ENCODE measurements at places on chromosomes 4 and X. TPM values are rescaled to one million over a fixed set of nuclear protein-coding genes. Genes with fewer than 3 reads are reported as not detected.

DNA sequence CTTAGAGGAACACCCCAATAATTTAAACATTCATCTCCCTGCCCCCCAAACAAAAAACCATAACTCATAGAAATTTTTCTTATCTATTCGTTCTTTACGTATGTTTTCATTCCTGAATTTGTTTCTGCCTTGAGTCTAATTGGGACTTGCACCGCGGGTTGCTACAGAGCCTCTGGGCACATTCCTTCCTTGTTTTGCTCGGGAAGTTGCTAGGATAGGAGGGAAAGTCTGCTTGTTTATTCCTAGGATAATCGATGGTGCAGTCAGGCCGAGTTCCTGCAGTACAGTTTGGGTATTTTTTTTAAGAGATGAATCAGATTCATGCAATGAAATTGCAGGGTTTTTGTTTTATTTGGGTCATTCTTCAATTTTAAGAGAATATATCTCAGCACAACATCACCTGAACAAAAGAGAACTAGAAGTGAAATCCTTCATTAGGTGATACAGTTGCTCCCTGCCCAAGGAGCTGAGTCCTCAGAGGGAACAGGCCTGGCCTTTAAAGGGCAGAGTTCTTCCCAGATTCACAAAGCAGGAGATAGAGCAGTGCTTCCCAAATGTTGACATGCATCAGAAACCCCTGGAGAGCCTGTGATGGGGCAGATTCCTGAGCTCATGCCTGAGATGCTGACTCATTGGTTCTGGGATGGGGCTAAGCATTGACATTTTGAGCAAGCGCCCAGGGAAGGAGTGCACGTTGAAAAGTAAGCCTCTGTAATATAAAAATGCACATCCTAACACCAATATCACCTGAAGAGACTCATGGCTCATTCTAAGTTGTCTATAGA, 114.9 kb upstream of the FAM9B start:
- peaks cover 49% of the 10 kb centered on the region for H3K4me1 ChIP-seq
- H3K36me3 ChIP-seq = no peaks in the 10 kb centered on the region
- H3K27me3 ChIP-seq = peaks cover 9% of the 10 kb centered on the region
- no peak overlapping the region for H3K4me3 ChIP-seq
- no peak for DNase-seq
- no peak overlapping the region for H3K27ac ChIP-seq

DNA sequence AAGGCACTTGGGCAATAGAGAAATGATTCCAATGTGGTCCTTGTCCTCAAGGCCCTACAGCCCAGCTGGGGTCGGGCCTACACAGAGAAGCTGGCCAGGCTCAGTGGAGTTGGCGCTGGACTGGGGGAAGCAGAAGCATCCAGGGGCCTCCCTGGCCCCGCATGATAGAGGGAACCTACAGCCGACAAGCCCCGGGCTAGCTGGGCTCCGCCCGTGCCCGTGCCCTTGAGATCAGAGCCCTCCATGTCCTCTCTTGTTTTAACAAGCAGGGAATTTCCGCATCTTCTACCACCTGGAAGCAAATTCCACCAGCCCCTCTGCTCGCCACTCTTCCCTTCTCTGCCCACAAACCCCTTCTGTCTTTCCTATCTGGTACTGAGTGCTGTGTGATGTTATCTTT, 31.6 kb downstream of the CYTL1 start:
- no peaks in the 10 kb centered on the region for H3K36me3 ChIP-seq
- H3K4me1 ChIP-seq = no peaks in the 10 kb centered on the region
- H3K27ac ChIP-seq = no peak overlapping the region

The TMEM156 gene
- polyA plus RNA-seq = 1.1 TPM

GRCh38 chr4:117491516-117491915, 406.1 kb upstream of the TRAM1L1 start:
- no peaks in the 10 kb centered on the region for H3K27me3 ChIP-seq
- H3K4me1 ChIP-seq = no peaks in the 10 kb centered on the region
- no peak overlapping the region for H3K27ac ChIP-seq
- no peak for DNase-seq
- no peak overlapping the region for H3K4me3 ChIP-seq

The F8A2 gene
- not detected for polyA plus RNA-seq

The BCLAF3 gene
- 0.87 TPM for polyA plus RNA-seq

The RHOH gene
- 1.4 TPM for polyA plus RNA-seq

DNA sequence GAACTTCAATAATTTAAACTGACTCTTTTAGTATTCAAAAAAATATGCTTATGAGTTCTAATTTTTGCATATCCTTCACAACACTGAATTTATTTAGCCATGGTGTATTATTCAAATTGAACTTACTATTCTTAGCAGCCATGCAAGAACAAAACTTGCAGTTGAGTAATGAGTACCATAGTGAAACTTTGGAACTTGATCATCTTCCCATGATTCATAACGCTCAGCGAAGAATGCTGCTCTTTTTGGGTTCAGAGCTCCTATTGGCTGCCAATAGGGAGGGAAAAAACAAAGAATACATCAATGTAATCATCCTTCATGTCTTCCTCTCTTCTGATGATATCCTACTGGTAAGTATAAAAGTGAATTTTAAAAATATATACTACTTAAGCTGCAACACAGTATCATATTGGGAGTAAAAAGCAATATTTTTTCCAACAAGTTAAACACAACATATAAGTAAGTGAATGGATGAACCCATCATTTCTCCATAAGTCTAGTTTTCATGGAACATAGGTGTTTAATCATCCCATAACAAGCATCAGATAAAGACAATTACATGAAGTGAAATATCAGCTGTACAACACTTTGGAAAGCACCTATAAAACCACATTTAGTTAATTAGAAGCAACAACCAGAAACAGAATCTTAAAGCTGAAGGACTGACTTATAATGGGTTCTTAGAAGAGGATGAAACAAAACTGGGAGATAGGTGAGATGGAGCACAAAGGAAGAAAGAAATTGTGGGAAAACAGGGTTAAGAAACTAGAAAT, 145.2 kb upstream of the MAB21L2 start:
- H3K4me1 ChIP-seq = no peaks in the 10 kb centered on the region
- H3K27ac ChIP-seq = no peak overlapping the region
- no peak for DNase-seq
- H3K36me3 ChIP-seq = no peaks in the 10 kb centered on the region
- no peak overlapping the region for H3K4me3 ChIP-seq

DNA sequence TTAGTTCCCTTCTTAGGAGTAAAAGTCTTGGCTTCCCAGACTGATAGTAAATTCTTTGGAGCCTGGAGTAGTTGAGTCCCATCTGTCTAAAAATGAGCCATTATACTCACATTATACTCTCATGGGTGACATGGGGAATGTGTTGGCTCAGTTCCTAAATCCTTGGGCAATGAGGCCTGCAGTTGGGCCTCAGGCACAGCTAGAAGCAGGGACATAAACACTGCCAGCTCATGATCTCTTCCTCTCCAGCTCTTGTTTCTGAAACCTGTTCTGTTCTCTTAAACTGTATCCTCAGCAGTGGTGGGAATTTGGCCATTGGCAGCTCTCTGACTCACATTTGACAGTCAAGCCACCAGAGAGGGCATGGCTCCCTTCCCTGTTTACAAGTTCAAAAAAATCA, 212.5 kb downstream of the SPATA18 start:
- H3K4me3 ChIP-seq = no peak overlapping the region
- H3K4me1 ChIP-seq = no peaks in the 10 kb centered on the region
- no peak overlapping the region for H3K27ac ChIP-seq
- H3K27me3 ChIP-seq = no peaks in the 10 kb centered on the region
- DNase-seq = no peak

DNA sequence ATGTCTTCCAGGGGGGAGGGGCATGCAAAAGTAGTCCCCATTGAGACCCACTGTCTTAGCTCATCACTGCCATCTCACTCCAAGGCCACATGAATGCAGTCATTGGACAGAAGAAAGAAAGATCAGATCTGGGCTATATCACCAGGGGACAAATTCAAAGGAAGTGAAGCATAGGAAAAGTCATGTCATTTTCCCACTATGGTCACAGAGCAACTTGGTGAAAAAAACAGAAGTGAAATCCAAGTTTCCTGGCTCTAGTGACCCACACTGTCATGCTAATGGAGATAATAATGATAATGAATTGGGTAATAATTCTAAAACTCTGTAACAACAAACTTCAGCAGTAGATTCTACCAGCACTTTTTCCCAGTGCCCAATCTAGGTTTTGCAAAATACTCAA, 9.9 kb downstream of the LHFPL1 start:
- DNase-seq = peak; percentile 25
- H3K27me3 ChIP-seq = no peaks in the 10 kb centered on the region
- H3K27ac ChIP-seq = no peak overlapping the region
- H3K4me1 ChIP-seq = peaks cover 17% of the 10 kb centered on the region

GRCh38 chr4:90126805-90127204, 389 bp upstream of the CCSER1 start:
- peaks cover 24% of the 10 kb centered on the region for H3K4me1 ChIP-seq
- H3K27ac ChIP-seq = no peak overlapping the region
- peaks cover 10% of the 10 kb centered on the region for H3K27me3 ChIP-seq
- H3K4me3 ChIP-seq = peak overlapping the region; percentile 55
- DNase-seq = no peak
- H3K36me3 ChIP-seq = no peaks in the 10 kb centered on the region

- H3K36me3 ChIP-seq = no peaks in the 10 kb centered on the region
- peaks cover 50% of the 10 kb centered on the region for H3K27me3 ChIP-seq
- no peak overlapping the region for H3K27ac ChIP-seq
- no peak for DNase-seq
These were observed 9.6 kb upstream of the INTU start for GRCh38 chr4:127622921-127623796.

The DSPP gene
- polyA plus RNA-seq = not detected

The PRR32 gene
- polyA plus RNA-seq = not detected

DNA sequence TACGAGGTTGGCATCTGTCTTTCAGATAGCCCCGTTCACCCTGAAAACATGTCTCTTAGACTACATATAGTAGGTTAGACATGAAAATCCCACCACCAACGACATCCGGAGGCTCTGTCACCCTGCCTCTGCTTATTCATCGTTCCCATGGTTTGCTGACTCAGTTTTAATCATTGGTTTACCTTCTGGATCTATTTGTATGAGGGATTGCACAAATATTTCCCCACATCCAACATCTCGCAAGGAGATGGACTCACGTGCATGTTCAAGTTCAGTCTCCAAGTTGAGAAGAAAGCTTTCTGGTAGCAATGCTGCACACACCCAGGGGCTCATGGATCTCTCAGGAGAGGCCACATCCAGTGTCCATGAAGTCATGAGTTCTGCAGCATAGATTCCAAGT, 10.8 kb downstream of the CETN2 start:
- no peak overlapping the region for H3K4me3 ChIP-seq
- no peaks in the 10 kb centered on the region for H3K36me3 ChIP-seq
- no peak for DNase-seq
- H3K4me1 ChIP-seq = no peaks in the 10 kb centered on the region

DNA sequence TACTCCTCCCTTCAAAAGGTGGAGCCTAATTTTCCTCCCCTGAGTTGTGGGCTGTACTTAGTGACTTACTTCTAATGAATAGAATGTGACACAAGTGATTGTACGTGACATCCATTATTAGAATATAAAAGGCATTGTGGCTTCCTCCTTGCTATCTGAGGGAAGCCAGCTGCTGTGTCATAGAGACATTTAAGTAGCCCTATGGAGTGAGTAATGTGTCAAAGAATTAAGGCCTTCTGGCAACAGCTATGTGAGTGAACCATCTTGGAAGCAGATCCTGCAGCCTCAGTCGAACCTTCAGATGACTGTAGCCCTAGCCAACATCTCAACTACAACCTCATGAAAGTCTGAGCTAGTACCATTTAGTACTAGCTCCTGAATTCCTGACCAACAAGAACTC, 76.1 kb downstream of the BCOR start:
- no peaks in the 10 kb centered on the region for H3K27me3 ChIP-seq
- no peak overlapping the region for H3K4me3 ChIP-seq
- H3K4me1 ChIP-seq = peaks cover 2% of the 10 kb centered on the region
- H3K36me3 ChIP-seq = no peaks in the 10 kb centered on the region
- DNase-seq = no peak

DNA sequence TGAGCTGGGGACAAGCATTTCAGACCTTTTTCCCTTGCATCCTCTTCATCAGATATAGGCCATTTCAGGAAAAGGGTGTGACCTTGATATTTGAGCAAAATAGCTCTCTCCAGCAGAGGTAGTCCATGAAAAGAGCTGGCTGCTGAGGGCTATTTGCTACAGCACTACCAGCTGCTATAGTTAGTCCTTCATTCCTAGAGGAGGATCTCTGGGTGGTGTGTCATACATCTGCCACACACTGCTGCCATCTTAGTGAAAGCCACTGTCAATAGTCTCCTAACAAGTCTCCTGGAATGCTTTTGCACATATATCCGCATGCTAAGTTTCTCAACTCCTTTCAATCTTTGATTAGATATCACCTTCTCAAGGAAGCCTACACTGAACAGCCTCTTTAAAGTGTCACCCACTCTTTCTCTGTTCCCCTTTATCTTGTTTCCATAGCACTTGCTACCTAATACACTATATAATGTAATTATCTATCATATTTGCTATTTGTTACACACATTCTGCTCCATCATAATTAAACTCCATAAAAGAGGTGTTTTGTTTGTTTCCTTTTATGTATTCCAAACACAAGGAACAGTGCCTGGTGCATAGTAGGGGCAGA, 131.9 kb downstream of the TBC1D19 start:
- H3K27me3 ChIP-seq = no peaks in the 10 kb centered on the region
- no peak overlapping the region for H3K4me3 ChIP-seq
- no peaks in the 10 kb centered on the region for H3K36me3 ChIP-seq
- no peaks in the 10 kb centered on the region for H3K4me1 ChIP-seq

The PDE6B gene
- 4.6 TPM for polyA plus RNA-seq

- H3K27ac ChIP-seq = peak overlapping the region; percentile 95
- H3K4me3 ChIP-seq = no peak overlapping the region
- H3K4me1 ChIP-seq = peaks cover 39% of the 10 kb centered on the region
These were observed 344.6 kb downstream of the MID1IP1 start for GRCh38 chrX:39145859-39146258.

The TMEM255A gene
- polyA plus RNA-seq = 0.51 TPM

GRCh38 chrX:131828482-131828881, 194.6 kb upstream of the STK26 start:
- no peak overlapping the region for H3K27ac ChIP-seq
- DNase-seq = no peak
- peaks cover 18% of the 10 kb centered on the region for H3K4me1 ChIP-seq
- peaks cover 50% of the 10 kb centered on the region for H3K27me3 ChIP-seq

- no peak overlapping the region for H3K4me3 ChIP-seq
- no peaks in the 10 kb centered on the region for H3K27me3 ChIP-seq
- no peaks in the 10 kb centered on the region for H3K4me1 ChIP-seq
- no peak overlapping the region for H3K27ac ChIP-seq
These were observed 57.6 kb downstream of the RFC1 start for GRCh38 chr4:39308611-39309010.

DNA sequence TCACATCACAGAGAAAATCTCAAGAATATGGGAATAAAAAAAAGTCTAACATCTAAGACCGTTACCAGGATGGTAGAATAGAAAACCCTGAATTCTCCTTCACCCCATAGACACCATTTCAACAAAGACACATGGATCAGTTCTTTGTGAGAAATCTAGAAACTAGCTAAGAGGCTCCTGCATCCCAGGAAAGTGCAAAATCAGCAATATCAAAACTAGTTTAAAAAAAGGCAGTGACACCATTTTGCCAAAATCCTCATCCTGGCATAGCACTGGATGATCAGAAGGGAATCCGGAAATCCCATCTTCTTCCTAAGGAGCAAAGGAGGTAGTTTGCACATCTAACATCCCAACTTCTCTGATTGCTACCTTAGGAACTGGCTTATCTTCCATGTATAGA, 88.9 kb upstream of the MAGEE2 start:
- no peaks in the 10 kb centered on the region for H3K27me3 ChIP-seq
- H3K27ac ChIP-seq = no peak overlapping the region
- no peak for DNase-seq
- H3K36me3 ChIP-seq = no peaks in the 10 kb centered on the region
- no peaks in the 10 kb centered on the region for H3K4me1 ChIP-seq
- H3K4me3 ChIP-seq = no peak overlapping the region

- H3K27me3 ChIP-seq = no peaks in the 10 kb centered on the region
- no peak for DNase-seq
- H3K27ac ChIP-seq = no peak overlapping the region
These were observed 145.1 kb upstream of the CTSO start for GRCh38 chr4:156098805-156099204.
